ENCODE measurements at places on chromosomes 3 and 15.

- no peak for DNase-seq
Measured at GRCh38 chr3:139585820-139586219, 46.3 kb upstream of the RBP1 start.

DNA sequence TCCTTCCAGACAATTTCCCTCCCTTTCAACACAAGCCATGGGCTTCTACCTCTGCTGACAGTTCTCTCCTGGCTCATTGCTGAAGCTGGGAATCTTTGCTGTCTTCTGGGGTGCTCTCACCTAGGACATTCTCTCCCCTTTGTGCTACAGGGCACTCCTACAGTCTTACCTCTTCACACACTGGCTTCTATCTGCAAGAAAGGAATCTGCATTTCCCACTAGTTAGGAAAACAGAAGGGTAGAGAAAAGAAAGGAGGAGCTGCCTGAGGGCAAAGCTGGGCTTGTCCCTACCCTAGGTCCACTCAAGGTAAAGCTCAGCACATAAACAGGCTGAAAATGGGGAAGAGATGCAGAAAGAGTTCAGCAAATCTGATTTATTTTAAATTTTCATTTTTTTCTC, 5.6 kb upstream of the ARGFX start:
- no peak for DNase-seq

GRCh38 chr3:33146791-33147445, 33.1 kb downstream of the CRTAP start:
- DNase-seq: no peak

DNA sequence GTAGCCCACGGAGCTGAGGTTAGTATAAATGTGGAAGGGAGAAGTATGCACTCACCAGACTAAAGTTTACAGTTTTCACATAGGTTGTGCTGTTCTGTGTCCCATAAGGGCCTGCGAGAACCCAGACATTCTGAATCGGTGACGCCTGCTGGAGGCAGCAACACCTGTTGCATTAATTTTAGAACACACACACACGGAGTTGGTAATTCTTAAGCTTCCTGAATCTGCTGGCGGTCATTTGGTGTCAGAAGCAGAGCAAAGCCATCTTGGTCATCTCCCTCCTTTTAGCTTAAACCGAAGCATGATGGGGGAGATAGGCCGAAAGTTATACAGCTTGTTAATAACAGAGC, 41.1 kb upstream of the AP3B2 start:
- no peak for DNase-seq

- DNase-seq: no peak
Measured at GRCh38 chr15:84113919-84114318, 121.7 kb upstream of the GOLGA6L4 start.

- no peak for DNase-seq
Measured at GRCh38 chr3:186949281-186949982, 19.1 kb downstream of the ST6GAL1 start.

DNA sequence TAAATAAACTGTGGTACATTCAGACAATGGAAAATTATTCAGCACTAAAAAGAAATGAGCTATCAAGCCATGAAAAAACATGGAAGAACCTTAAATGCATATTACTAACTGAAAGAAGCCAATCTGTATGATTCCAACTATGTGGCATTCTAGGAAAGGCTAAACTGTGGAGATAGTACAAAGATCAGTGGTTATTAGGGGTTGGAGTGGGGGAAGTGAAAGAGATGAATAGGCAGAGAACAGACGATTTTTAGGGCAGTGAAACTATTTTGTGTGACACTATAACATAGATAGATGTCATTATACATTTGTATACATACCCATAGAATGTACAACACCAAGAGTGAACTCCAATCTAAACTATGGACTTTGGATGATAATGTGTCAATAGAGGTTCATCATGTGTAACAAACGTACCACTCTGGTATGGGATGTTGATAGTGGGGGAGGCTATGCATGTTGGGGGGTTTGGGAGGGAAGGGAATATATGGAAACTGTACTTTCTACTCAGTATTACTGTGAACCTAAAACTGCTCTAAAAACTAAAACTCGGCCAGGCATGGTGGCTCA, 29.0 kb downstream of the RAB27A start:
- DNase-seq: no peak

- DNase-seq: no peak
Measured at GRCh38 chr3:56052188-56052587, 416.1 kb downstream of the ERC2 start.

GRCh38 chr15:77622209-77622933, 10.3 kb downstream of the LINGO1 start:
- DNase-seq: no peak

- no peak for DNase-seq
Measured at GRCh38 chr3:22704571-22705354, 498.4 kb upstream of the UBE2E2 start.

- no peak for DNase-seq
Measured at GRCh38 chr3:100106094-100106493, 8.2 kb downstream of the FILIP1L start.

DNA sequence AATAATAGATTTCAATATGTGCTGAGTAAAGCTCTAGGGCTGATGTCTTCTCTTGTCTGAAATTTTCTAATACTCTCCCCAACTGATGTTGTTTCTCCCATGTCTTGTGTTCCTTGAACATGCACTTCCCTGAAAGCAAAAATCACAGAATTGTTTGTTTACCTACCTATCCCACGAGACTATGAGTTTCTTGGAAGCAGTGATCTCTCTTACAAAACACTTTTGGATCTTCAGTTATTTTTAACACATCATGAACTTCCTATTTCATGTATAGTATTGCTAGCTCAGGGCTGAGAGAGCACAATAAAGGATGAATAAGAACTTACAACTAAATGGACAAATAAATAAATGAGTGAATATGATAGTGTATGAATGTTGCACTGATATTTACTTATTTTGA, 365.0 kb downstream of the ROBO2 start:
- no peak for DNase-seq

DNA sequence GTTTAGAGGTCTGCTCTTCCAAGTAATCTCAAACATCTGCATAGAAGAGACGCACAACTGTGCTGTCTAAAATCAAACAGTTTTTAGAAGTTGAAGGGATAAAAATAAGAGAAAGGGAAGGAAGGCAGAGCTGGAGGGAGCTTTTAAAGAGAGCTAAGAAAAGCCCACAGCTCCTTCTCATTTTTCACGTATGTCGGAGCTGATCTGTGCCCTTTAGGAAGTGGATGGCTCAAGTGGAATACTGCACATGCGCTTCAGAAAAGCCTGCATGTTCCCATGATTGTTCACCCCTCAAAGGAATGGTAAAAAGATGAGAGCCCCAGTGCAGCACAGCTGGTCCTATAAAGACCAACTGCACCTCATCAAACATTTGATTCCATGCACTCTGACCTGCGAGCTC, 207.2 kb downstream of the ADAMTS17 start:
- DNase-seq: no peak

DNA sequence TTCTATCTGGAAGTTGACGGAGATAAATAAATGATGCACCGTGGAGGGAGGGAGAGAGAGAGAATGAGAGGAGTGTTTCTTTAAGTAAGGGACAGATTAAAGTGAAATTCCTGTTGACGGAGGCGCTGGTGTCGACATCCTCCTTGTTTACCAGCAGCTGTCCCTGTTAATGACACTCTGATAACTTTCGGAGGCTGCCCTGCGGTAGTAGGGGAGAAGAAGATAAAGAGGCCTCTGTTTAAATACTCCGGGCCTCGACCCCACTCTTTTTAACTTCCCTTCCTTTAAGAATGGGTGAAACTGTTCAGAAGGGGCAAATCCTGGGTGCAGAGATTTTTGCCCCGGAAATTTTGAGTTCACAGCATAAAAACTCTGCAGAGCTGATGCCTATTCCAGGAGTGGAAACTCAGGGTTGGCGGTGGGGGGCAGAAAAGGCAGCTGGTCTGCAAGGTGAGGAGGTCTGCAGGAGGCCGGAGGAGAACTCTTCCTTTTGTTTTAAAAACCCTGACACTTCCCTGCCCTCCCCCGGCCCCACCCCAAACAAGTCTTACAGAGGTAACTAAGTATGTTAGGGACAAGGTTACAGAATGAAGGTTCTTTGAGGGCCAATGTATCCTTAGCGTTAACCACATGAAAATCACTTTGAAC, 276.6 kb upstream of the NR2F2 start:
- DNase-seq: peak; percentile 13

DNA sequence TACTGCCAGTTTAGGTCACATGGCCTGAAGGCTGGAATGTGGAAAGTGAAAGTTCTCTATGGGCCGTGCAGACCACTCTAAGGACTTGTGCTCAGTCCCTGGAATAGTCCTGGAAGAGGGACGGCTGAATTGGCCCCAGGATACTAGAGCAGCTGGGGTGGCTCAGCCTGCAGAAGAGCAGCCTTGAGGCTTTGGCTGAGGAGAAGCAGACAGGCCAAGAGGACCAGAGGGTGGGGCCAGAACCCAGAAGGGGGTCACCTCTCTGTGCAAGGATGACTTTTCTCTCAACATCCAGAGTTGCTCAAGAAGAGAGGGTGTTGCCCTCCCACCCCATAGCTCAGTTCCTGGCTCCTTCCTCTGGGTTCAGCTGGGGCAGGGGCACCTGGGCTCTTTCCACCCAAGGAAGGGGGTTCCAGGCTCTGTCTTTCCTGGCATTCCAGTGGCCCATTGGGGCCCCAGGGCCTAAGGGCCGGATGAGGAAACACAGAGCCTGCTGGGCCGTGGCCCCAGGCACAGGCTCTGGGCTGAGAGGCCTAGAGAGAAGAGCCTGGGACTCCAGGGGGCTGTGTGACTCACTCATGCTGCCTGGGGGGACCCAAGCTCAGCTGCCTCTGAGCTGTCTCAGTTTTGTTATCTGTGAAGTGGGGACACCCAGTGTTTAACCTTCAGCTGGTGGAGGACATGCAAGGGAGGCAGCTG, 8.5 kb upstream of the FBLN2 start:
- DNase-seq: no peak

DNA sequence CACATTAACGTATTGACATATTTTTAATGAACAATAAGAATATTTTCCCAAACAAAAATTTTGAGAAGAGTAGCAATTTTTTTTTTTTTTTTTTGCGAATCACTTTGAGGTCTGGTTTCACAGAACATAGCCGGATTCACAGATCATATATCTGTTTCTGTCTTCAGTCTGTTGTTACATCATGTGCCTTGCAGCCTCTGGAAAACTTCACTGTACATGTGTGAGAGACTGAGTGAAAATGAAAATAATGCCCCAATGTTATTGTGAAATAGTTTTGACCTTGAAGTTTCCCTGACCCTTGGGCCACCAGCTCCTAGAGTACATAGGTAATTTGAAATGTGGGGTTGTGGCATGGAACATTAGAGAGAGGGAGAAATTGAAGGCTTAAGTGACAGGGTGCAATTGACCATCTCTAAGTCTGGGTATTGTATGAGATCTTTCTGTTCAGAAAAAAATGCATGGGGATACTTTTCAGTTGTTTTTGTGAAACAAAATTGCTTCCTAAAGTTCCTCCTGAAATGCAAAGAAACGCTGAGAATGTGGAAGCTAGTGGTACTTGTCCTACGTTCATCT, 14.0 kb downstream of the ITPR1 start:
- no peak for DNase-seq

DNA sequence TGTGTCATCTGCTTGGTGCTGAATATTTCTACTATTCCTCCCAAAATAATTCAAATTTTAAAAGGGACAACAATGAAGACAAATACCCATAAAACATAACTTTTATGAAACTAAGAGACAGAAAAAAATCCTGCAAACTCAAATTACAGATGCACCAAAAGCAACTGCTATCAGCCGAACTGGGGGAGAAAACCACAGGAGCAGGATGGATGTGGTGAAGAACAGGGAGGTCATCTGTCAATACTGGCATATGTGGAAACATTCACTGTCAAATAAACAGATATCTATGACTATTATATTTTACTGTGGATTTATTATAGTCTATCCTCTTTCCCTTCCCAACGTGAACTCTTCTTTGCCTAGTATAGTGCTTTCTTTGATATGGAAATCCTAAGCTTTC, 53.3 kb upstream of the CPOX start:
- no peak for DNase-seq

All from prostate gland (tissue), 2 donors.